ENCODE measurements at places on chromosomes 5 and 9.

GRCh38 chr5:94040591-94041148 lies 299.3 kb upstream of the POU5F2 start:
- DNase-seq, result peak; percentile 90

DNA sequence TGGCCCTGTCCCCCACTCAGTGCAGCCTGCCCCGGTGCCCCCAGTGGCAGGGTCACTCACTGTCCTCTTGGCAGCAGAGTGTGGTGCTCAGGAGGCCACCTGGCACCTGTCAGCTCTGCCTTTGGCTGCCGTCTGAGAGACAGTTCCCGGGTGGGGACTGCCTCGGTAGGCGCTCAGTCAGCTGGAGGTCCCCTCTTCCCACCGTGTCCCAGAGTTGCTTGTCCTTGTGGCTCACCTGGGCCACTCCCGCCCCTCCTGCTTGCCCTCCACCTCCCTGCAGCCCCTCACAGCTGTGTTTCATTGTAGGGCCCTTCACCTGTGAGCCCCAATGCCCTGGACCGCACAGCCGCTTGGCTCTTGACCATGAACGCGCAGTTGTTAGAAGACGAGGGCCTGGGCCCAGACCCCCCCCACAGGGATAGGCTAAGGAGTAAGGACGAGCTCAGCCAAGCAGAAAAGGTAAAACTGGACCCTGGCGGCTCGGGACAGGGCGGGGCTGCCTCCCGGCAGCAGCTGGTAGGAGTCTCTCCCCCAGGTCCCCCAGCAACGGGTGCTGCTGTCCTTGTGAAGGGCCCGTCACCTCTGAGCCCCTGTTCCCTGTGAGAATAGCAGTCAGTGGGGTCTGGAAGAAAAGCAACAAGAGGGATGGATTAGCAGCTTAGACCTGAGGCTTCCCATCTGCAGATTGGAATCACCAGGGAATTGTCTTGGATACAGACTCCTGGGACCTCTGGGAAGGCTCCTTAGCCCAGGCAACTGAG lies 122.7 kb downstream of the DAB2IP start:
- no peak for DNase-seq

DNA sequence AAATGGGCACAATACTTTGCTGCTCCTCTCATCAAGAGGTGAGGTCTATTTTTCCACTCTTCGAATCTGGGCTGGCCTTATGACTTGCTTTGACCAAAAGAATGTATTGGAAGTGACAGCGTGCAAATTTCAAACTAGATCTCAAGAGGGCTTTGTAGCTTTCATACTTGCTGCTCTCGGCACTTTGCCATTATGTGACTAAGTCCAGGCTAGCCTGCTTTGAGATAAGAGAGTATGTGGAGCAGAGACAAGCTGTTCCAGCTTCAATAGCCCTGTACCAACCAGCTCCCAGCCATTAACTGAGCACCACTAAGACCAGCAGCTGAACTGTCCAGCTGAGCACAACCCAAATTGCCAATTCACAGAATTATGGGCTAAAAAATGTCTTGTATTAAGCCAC lies 124.6 kb downstream of the ACER2 start:
- DNase-seq, result no peak

DNA sequence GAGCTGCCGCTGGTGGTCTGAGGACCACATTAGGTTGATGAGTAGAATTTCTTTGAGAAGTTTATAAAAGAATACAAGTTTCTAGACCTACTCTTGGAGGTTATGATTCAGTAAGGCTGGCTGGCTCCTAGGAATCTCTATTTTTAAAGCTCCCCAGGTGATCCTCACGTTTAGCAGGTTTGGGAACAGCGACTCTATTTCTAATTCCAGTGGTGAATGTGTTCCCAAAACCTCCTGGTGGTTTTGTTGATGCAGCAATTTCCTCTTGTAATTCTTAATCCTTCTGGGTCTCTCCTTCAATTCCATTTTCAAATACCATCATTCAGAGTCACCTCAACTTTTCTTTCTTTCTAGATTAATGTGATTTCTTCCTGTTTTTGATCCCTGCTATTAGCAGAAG lies 215.9 kb upstream of the RFX3 start:
- DNase-seq, result no peak
